ENCODE measurements at places on chromosomes 7 and 10.
A peak's percentile ranks its signal among the peaks of the same experiment; 100 is the strongest.

DNA sequence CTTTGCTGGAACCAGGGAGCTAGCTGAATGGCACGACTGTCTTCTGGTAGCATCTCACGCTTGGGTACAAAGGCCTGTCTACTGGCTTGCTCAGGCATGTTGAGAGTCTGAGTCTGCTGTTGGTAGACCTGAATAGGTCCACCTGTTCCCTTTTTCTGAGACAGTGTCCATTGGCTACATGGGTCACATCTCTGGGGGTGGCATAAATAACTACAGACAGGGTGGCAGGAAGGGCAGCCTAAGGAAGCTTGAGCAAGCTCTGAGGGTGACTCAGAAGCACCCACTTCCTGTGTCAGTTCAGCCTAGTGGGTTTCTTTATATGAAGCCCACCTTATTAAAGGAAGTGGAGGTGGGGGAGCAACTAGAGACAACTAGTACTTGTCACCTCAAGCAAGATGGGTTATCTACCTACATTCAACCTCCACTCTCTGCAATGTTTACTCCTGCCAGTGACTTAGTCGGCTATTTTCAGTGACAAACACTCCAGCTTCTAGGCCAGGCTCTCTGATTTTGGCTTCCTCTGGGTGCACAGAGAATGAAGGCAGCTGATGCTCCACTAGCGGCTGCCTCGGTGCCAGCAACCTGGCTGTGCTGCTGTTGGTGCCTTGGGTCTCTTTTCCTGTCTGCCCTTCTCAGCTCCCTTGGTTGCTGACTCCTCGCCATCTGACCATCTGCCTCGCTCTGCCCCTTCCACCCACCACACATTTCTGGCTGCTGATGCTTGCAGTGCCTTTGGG is 5.7 kb upstream of the ZYX start:
- peak; percentile 57 for DNase-seq

- no peak for DNase-seq
These were observed 5.0 kb downstream of the TRIM24 start for GRCh38 chr7:138465046-138465445.

- DNase-seq: no peak
These were observed 115.3 kb downstream of the SGMS1 start for GRCh38 chr10:50508315-50509051.

DNA sequence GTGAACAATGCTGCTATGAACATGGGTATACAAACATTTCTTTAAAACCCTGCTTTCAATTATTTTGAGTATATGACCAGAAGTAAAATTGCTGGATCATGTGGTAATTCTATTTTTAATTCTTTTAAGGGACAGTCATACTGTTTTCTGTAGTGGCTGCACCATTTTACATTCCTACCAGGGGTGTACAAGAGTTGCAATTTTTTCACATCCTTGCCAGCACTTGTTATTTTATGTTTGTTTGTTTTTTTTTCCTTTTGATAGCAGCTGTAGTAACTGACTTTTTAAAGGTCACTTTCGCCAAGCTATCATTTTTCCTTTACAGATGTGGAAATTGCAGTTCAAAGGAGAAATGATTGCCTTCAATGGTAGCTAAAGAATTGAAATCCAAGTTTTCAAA is 99.5 kb downstream of the GPR85 start:
- no peak for DNase-seq
